ENCODE measurements at places on chromosomes 3 and 15.
A peak's percentile ranks its signal among the peaks of the same experiment; 100 is the strongest.

- DNase-seq, result no peak
These were observed 8.8 kb downstream of the EIF2AK4 start for GRCh38 chr15:39942753-39943150.

DNA sequence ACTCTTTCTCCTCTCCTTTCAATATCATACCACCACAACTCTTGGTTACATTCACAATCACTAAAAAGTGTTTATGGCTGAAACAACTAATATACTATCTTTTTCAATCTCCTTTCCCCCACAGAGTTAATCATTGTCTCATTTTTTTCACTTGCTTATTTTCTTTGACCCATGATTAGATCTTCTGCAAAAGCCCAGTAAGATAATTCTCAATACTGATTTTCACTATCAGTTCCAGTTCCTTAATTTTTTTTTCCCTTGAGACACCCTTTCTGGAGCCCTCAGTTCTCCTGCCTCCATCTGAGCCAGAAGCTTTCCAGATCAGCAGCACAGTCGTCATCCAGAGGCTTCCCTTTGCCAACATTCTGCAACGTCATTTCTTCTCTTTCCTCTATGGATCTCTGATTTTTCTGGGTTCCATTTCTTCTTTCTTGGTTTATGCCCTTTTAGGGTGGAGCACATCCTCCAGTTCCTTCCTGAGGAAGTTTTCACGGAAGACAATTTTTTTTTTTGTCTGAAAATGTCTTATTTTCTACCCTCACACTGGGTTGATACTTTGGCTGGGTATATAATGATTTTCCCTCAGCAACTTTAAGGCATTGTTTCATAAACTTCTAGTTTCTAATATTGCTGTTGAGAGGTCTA is 88.7 kb upstream of the C15orf39 start:
- no peak for DNase-seq

DNA sequence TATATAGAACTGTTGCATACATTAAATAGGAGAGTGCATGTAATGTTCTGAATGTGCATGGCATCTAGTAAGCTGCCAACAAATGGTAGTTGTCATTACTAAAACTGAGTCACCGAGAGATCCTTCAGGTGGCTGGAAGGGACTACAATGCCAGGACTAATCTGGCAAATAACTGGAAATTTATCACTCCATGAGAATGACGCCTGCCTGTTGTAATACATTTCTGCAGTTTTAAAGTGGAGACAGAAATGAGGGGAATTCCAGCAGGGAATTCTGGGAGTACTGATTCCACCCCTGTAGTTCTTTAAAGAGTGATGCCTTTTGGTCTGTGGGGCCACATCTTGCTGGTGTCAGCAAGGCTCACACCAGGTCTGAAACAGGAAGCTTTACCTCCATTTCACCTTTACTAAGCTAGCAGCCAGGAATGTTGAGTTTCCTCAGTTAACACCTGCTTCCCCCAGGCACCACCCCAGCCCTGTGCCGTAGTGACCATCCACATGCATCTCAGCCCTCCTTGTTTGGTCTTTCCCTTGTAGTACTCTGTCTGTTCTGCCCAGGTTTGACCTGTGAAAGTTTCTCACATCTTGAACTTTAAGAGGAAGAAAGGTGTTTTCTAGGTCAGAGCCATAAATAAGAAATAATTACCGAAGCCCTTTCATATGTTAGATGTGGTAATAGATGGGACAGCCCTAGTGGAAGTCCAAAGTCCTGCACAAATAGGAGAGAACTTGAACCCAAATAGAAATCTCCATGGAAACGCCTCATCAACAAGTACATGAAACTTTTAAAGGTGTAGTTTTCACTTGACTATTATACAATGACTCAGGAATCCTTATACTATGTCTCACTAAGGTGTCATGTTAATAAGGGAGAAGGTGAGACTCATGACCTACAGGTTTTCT is 56.7 kb upstream of the LMOD3 start:
- no peak for DNase-seq

DNA sequence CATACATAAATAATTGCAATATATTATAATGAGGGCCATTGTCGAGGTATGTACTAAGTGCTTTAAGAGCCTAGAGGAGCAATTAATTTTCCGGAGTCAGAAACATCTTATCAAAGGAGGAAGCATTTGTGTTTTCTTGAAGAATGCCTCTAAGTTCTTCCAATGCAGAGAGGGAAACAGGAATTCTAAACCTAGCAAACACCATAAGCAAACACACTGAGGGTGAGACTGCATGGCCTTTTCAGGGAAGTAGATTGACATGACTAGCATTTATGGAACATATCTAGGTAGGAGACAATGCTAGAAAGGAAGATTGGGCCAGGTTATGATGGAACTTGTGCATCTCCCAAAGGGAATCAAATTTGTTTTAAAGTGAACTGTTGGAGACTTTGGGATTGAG is 7.2 kb upstream of the PLCL2 start:
- no peak for DNase-seq

- DNase-seq, result no peak
These were observed 138.9 kb upstream of the SLC7A14 start for GRCh38 chr3:170724599-170725280.

DNA sequence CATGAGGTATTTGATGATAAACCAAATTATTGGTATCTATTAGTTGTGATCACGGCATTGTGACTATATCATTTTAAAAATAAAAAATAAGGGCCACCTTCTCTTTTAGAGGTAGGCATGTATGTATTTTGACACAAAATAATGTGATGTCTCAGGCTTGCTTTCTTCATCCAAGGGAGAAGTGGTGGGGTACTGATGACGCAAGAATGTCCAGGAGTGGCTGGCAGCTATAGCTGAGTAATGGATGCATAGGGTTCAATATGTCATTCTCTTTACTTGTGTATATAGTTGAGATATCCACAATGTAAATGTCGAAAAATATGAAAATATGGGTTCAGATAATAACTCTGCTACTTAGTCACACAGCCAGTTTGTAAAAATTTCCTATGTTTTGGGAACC is 46.8 kb upstream of the NSMCE3 start:
- DNase-seq, result no peak

DNA sequence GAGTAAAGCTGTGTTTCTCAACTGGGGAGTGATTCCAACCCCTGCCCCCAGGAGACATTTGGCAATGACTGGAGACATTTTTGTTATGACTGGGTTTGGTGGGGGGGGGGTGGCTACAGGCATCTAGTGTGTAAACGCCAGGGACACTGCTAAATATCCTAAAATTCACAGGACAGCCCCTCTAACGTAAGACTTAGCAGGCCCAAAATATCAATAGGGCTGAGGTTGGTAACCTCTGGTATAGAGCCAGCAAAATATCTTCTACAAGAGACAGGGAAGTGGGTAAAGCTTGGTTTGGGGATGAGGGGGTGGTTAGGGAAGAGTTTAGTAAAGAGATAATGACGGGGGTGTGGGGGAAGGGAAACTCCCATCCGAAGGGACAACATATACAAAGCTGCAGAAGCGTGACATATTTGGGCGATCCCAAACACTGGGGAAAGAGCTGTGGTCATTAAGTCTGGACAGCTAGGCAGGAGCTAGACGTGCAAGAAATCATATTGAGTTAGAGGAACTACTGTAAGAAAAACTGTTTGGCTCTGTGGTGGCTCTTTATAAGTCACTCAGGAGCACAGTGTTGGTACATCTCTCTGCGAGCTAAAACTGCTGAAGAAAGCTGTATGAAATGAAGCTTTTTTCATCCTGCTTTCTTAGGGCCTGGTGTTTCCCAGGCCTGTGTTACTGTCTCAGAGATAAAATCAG is 697 bp upstream of the TRIM69 start:
- DNase-seq, result no peak

- DNase-seq, result no peak
These were observed 38.2 kb downstream of the CDIN1 start for GRCh38 chr15:36617529-36618196.

GRCh38 chr3:35307296-35307695 is 332.0 kb upstream of the ARPP21 start:
- no peak for DNase-seq

DNA sequence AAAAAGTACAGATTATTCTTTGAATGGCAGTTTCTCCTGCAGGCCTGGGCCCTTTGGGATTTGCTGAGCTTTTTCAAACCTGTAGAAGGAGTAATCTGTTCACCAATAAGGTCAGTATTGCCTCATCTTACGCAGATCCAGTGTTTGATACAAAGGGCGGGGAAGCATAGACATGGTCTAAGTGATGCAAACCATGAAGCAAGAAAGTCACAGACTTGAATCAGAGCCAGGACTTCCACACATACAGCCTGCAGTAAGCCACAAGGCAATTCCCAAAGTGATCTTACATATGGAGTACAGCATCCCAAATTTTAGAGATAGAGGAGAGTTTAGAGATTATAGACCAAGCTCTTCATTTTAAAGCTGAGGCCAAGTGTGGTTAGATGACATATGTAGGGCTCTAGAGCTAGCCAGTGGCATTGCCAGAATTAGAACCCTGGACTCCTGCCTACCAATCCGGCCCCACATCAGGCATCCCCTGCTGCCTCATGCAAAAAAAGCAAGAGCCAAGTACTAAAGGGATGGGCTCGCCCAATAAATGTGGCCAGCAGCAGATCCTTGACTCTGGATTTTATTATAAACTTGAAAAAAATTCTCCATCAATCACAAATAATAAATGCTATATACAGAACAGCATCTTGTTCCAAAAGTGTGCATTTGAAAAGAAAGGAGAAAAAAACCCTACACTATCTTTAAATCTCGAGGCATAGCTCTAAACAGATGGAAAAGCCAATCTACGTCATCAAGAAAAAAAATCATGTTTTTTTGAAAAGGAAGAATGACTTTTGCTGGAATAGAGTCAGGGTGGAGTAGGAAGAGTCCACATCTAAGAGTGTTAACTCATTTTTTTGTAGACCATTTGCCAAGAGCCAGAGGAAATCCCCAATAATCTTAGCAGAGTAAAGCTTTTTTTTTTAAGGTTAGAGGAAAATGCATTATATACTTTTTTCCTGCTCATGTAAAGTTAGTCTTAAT is 24.0 kb downstream of the ABI3BP start:
- no peak for DNase-seq

GRCh38 chr3:24220859-24221657 is 273.6 kb downstream of the THRB start:
- peak; percentile 70 for DNase-seq

GRCh38 chr3:84925571-84925970 is 33.2 kb upstream of the CADM2 start:
- DNase-seq, result no peak

- DNase-seq, result no peak
These were observed 26.2 kb downstream of the SEC62 start for GRCh38 chr3:169992781-169993180.

- no peak for DNase-seq
These were observed 456 bp upstream of the TMEM62 start for GRCh38 chr15:43132830-43133429.

DNA sequence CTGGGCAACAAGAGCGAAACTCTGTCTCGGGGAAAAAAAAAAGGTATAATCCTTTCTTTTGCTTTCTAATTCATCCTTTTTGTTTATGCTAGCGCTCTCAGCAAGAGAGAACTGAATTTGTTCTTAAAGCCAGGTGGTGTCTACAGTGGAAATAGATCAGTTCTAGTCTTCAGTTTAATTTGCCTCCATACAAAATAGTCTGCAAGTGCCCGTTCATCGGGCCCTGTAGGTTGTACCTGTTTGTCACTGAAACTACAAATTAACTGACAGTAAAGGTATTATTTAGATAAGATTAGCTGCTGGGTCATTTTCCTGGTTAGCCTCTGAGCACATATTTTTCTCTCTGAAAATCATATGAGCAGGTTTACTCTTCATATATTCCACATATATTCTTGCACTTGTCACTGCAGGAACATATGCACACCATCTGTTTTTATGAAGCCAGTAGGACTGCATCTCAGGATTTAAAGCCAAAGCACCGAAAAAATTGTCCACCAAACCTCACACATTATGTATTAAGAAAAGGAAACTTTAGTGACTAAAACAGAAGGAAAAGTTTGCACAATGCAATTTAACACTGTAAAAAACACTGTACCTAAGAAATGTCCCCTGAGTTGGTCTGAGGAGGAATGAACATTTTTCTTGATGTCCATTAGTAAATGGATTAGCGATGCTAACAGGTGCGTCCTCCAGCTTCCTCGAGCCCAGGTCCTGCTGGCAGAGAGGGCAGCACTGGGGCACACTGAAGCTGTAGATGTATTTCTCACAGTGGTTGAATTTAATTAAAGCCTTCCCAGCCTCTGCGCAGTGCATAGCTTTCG is 437 bp downstream of the MKRN2OS start:
- DNase-seq, result no peak
